Activated naive CD4-positive, alpha-beta T cell treated with anti-CD3 and anti-CD28 coated beads, Interleukin-2, amount 50 U/mL, for 72 hours (primary cell): ENCODE measurements at places on chromosomes 13 and 19. TPM values are rescaled to one million over a fixed set of nuclear protein-coding genes. Genes with fewer than 3 reads are reported as not detected.

The HSPBP1 gene
- total RNA-seq, result 40.8 TPM

The SYNE4 gene
- total RNA-seq, result 2.6 TPM

DNA sequence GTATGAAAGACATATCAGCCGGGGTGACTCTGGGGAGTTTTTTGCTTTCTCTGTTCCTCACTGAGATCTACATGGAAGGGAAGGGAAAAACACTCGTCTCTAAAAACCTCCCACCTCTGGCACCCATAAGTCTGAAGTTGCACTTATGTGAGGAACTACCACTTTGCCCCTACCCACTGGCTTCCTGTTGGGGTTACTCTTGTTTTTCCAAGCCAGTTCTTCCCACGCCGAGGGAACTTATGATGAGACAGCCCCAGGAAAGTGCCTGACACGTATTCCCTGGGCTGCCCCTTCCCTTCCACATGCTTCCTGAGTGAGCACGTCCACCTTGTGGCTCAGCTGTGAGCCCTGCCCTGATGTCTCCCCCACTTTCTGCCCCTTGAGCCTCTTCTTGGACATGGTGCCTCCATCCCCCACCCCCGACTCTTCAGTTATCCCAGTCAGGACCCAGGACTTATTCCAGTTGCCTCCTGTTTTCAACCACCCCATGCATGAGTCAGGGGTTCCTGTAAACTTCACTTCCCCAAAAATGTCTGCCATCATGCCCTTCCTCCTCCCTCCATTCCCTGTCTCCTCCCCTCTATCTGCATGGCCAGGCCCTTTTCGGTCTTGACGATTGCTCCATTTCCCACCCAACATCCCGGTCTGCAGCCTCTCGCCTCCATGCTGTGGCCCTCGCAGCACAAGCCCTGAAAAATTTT lies 5.1 kb upstream of the SIGLEC7 start:
- DNase-seq, result peak; percentile 49

DNA sequence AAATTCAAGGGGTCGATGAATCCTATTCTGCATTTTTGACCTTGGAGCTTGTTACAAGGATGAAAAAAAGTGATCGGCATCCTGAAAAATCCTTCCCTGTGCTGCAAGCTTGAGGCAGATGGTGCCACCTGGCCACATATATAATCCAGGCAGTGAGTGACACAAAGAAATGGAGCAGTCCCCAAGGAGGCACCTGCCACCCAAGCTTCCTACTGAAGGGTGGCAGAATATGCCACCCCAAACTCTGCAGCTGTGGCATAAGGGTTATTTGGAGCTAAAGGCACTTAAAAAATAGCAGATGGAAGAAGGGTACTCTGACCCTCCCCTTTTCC lies 15.4 kb downstream of the TMEM272 start:
- no peak for DNase-seq

GRCh38 chr19:33698576-33699435 lies 77.1 kb downstream of the CHST8 start:
- no peak for DNase-seq

DNA sequence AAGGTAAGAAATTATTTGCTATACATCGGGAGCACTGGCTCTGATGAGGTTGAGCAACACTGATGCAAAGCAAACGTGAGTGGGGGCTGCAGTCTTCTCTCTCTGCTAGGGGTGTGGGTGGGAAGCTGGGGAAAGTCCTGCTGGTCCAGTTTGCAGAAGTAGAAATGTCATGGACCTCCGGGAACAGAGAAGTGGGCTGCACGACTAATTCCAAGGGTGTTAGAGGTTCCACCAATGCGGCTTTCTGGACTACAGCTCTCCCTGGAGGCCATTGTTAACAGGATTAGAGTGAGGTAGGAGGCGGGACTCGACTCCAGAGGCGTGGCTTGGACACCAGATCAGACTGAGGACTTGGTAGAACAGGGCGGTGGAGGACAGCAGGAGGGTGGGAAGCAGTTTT lies 5.7 kb upstream of the FBXO27 start:
- DNase-seq, result no peak

DNA sequence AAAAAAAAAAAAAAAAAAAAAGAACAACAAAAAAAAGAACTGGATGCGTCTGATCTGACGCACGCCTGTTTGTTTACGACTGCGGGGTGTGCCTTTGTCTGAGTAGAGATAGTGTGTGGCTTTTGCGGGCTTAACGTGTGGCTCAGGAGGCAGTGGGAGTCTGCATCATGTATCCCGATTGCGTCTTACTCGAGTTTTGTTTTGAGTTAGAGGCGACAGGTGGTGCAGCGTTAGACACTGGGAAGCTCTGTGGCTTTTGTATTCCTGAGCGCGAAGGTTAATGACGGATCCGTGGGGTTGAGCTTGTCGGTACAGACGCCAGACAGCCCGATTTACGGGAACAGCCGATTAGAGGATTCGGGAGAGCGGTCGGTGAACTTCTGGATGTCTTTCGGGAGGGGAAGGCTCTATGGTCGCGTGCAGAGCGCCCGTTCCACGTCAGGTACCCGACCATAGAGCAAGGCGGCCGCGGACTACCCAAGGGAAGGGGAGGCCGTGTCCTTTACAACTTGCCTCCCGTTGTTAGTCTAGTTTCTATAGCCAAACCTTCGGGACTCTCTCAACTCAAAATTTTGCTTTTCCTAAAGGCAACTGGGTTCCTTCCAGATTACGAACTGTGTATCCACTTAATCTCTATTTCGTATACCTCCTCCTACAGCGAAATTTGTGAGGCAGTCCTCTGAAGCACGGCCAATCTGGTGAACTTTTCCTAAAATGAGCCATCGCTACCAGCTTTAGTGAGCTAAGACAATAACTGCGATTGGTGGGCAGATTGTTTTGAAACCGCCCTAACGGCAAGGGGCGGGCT lies 926 bp upstream of the HNRNPUL1 start:
- DNase-seq, result peak; percentile 95

GRCh38 chr19:39438270-39438934 lies 2.7 kb upstream of the RPS16 start:
- DNase-seq, result no peak

DNA sequence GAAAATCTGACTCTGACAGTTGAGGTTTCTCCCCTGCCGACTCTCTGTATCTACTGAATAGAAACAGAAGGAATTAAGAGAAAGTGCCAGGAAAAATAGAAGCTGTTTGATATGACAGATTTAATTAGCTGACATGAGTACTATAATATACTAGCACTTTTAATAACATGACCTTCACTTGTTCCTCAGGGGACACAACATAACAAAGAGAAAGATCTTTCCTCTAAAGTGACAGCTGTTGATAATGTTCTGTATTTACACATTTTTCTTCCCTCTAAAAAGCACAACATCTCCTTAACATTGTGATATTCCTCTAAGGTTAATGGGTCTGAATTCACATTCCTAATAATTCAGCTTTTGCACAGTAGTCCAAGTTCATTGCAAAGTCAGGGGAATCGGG lies 1136.0 kb downstream of the PCDH17 start:
- no peak for DNase-seq

DNA sequence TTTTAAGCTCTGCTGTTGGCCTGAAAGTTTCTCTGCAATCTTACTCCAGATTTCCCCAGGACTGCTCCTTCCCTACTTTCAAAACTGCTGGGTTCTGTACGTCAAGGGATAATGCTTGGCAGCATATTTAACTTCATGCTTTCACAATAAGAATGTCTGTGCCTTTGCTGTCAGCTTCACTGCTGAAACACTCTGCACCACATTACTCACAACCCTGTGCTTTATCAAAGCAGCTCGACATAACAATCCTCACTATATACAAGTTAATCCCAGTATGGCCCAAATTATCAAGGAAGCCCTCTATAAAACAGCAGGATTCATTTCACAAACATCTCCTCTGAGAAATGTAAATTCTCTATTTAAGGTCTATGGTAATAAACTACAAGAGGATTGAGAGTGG lies 17.5 kb downstream of the LATS2 start:
- DNase-seq, result no peak

DNA sequence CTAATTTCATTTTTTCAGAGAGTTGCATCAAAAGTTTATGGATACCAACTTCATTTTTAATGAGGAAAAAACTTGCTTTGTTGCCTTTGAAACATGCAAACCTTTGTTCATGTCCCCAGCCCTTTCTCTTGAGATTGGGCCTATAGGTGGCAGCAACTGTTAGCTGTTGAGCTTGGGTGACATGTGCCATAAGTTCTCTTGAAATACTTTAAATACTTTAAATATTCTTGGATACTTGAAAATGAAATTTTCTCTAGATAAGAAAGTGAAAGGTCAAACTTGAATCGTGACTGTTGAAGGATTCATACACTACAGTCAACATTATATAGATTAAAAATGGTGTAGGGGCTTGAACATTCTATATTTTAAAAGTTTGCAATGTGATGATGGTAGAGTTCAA lies 294.9 kb downstream of the NDFIP2 start:
- DNase-seq, result no peak
